ENCODE measurements at places on chromosomes 7 and 10. TPM values are rescaled to one million over a fixed set of nuclear protein-coding genes. Genes with fewer than 3 reads are reported as not detected.

The TMEM176A gene
- 71.8 TPM for total RNA-seq

The HKDC1 gene
- total RNA-seq = 9.2 TPM

The CAMK2B gene
- total RNA-seq = 6.1 TPM

The PDE1C gene
- 8.6 TPM for total RNA-seq

The CCDC201 gene
- not detected for total RNA-seq

The NOS3 gene
- total RNA-seq = 22.5 TPM

The OR2A1 gene
- 0.29 TPM for total RNA-seq

The SUMF2 gene
- 111 TPM for total RNA-seq

The LIPF gene
- 0.41 TPM for total RNA-seq

The INTS15 gene
- total RNA-seq = 30.8 TPM

The MMD2 gene
- not detected for total RNA-seq

The GIMAP6 gene
- 18.9 TPM for total RNA-seq

The TMEM178B gene
- total RNA-seq = 0.93 TPM

The PIK3CG gene
- 6.7 TPM for total RNA-seq

The GIMAP2 gene
- 10.0 TPM for total RNA-seq

The KCP gene
- 16.2 TPM for total RNA-seq

The FOXL3 gene
- not detected for total RNA-seq

The MYO3A gene
- total RNA-seq = 3.9 TPM

The TAF6 gene
- total RNA-seq = 54.1 TPM

The ELFN1 gene
- 21.7 TPM for total RNA-seq

The CYP2C19 gene
- 0.18 TPM for total RNA-seq

The LRRD1 gene
- 0.82 TPM for total RNA-seq

The MYOF gene
- total RNA-seq = 48.1 TPM

The AASS gene
- total RNA-seq = 62.9 TPM

The GIMAP5 gene
- 17.0 TPM for total RNA-seq

The PCLO gene
- total RNA-seq = 7.2 TPM

The PRSS2 gene
- total RNA-seq = 0.58 TPM

The GIMAP1 gene
- total RNA-seq = 2.6 TPM

The ARHGAP22 gene
- 1.3 TPM for total RNA-seq

The ANXA8 gene
- total RNA-seq = 0.18 TPM

The PTTG1IP2 gene
- total RNA-seq = not detected

The CHAT gene
- total RNA-seq = not detected

The LIPN gene
- not detected for total RNA-seq

The HMX2 gene
- total RNA-seq = 0.99 TPM

The EPHA1 gene
- total RNA-seq = 11.1 TPM

The DOCK4 gene
- 46.9 TPM for total RNA-seq

The NEUROD6 gene
- not detected for total RNA-seq

The CTAGE15 gene
- 1.8 TPM for total RNA-seq

The HTR5A gene
- total RNA-seq = not detected

The ANKMY2 gene
- total RNA-seq = 25.2 TPM

The TMEM273 gene
- 5.5 TPM for total RNA-seq

The SPACDR gene
- 0.58 TPM for total RNA-seq

The SRGN gene
- 93.9 TPM for total RNA-seq
